Renal cortex interstitium (tissue), 15 donors: ENCODE measurements at places on chromosomes 6 and 20.

GRCh38 chr20:24406251-24406650 lies 63.2 kb upstream of the SYNDIG1 start:
- no peak for DNase-seq

DNA sequence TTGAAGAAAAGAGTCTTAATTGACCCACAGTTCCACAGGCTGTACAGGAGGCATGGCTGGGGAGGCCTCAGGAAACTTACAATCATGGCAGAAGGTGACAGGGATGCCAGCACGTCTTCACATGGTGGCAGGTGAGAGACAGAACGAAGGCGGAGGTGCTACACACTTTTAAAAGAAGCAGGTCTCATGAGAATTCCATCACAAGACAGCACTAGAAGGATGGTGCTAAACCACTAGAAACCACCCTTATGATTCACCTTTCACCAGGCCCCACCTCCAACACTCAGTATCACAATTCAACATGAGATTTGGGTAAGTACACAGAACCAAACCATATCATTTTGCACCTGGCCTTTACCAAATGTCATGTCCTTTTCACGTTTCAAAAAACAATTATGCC lies 20.9 kb downstream of the TAGAP start:
- no peak for DNase-seq

DNA sequence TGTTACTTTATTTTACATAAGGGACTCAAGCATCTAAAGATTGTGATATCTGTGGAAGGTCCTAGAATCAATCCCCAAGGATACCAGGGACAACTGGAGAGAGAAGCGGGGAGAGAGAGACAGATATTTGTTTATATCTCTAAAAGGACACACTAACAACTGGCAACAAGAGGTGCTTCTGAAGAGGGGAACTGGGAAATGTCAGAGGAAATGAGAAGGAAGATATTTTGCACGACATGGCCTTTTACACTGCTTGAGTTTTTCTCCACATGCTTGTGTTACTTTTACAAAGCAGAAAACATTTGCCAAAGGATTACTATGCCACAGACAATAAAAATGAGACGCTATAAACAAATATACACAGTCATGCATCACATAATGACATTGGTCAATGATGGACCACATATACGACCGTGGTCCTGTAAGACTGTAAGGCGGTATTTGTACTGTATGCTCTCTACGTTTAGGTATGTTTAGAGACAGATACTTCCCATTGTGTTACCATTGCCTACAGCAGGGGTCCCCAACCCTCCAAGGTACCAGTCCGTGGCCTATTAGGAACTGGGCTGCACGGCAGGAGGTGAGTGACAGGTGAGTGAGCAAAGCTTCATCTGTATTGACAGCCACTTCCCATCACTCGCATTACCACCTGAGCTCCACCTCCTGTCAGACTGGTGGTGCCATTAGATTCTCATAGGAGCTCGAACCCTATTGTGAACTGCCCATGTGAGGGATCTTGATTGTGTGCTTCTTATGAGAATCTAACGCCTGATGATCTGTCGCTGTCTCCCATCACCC lies 64.6 kb upstream of the PTPN1 start:
- no peak for DNase-seq

DNA sequence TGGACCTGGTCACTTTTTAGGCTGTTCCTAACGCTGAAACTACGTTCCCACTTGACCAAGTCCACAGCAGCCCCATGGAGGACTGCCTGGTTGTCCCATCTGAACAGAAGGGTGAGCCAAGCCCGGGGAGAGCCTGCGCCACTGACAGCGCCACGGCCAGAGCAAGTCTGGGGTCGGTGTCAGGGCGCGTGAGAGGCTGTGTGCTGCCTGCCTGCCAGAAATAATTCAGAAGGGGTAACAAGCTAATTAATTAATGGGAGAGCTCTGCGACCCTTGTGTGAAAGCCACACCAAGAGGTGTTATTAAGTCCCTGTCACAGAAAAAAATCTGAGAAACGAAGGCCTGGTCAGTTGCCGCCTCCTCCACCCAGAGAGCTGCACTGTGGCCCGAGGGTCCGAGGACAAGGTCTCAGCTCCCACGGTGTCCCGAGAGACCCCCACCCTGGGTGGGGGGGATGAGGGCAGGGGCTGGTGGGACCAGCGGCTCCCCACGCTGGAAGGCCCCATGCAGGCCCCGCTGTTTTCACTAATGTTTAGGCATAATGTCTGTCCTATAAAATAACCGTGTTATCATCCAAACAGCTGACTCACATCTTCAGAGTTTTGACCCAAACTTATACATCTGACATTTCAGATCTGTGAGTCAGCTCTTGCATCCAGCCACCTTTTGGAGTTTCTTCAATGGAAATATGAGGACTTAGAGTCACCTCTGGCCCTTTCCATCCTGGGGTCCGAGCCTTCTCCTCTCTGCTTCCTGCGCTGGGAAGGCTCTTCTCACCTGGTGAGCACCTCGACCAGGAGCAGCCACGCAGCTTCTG lies 58.5 kb downstream of the DLL1 start:
- DNase-seq = no peak

DNA sequence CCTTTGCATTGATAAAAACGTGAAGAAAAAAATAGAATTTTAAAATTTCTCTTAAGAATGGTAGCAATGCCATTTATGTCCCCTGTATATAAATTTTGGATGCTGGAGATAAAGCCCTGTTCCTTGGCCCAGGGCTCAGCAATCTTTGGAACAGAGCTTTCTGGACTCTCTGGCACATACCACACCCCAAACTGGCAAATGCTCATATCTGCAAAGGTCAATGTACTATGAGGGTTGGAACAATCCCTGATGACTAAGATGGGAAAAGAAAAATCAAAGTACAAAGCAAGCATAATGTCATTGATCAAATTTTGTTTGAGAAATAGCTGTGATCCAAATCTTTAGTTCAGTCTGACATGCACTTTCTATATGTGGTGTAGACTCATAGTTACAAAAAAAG lies 158.1 kb upstream of the HCRTR2 start:
- DNase-seq = no peak

GRCh38 chr6:118283766-118284165 lies 264.3 kb upstream of the PLN start:
- no peak for DNase-seq

DNA sequence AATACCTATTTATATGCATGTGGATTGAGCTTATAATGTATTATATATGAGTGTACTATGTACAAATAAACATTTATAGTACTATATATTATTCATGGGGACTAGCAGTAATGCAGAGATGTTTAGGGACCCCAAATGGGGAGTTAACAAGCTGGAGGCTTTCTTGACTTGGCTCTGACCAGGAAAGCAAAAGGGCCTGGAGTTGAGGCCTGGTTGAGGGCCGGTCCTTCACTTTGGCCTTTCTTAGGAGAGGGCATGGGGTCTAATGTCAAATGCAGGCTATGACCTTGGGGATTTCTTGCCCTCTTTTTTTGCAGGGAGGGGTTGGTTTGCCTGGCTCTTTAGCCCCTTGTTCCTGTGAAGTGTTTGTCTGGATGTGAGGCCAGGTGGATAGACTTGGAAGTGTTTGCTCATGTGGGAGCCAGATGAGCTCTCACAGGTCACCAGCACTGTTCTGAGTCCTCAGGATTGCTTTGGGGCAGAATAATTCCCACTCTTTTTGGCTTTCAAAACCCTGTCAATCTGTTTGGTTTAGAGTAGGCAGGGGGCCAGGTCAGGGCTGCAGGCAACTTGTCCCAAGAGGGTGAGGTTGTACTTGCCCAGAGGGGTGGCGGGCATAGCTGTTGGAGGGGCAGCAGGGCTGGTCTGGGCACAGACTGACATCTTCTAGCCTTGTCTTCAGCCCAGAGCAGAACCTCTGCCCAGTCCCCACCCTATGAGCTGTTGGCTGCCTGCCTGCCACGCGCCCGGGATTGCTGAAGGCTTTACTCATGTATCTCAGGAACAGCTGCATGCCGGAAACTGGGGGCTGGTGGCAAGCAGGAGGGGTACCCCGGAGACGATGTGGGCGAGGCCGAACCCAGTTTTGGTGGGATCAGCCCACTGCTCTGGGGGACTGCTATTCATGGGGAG lies 14.6 kb downstream of the TJAP1 start:
- DNase-seq = no peak

DNA sequence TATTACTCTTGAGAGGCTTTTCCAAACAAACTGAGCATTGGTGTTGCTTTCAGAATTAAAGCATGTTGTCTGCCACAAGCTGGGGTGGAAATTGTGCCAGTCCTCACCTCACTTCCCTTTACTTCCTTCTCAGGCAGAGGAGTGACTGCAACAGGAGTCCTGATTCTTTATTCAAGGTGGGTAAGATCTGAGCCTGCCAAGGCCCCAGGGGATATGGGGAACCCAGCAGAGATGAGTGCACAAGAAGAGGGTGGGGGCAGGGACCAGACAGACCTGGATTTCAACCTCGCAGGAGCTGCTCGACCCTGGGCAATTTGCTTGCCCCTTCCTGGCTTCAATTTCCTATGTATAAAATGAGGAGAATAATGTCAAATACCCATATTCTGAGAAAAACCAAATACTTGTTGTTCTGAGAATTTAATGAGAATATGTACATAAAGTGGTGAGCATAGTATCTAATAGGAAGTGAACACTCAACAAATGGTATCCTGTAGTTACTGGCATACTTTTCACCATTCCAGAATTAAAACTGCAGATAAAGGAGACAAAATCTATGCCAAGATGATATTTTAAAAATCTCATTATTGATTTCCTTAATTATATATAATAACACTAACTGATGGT lies 17.8 kb downstream of the MAN1A1 start:
- no peak for DNase-seq

DNA sequence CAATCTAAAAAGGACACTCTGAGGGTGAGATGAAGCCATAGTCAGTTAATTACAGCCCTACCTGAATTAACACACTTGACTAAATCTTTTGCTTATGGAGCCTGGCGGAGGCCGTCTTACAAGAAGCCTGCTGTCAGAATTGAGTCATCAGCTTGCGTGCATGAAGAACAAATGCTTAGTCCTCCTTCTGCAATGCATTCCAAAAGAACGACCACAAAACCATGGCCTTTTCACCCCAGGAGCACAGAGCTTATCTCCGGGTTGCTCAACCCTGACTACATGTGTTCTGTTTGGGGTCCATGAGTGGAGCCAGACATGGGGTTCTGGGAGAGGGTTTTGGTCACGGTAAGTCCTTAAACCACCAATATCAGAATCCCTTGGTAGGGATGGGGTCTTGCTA lies 318.1 kb downstream of the CLIC5 start:
- no peak for DNase-seq

DNA sequence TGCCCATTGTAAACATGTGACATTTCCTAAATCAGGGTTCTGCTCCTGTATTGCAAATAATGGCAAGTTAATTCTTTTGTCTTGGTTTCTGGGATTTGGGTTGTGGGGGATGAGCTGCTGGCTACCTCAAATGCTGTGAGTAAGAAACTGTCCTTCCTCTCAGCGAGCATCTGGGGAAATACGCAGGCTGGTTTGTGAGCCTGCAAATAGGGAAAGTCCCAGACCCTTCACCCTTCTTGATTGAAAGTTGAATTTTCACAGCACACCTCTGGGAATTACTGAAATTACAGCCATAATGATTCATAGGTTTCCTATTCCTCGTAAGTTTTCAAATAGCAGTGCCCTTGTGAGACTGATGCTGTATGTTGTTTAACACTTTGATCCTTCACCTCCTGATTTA lies 138.1 kb downstream of the TBXT start:
- DNase-seq = no peak

- no peak for DNase-seq
These were observed 150.2 kb downstream of the LRFN2 start for GRCh38 chr6:40436685-40437604.

DNA sequence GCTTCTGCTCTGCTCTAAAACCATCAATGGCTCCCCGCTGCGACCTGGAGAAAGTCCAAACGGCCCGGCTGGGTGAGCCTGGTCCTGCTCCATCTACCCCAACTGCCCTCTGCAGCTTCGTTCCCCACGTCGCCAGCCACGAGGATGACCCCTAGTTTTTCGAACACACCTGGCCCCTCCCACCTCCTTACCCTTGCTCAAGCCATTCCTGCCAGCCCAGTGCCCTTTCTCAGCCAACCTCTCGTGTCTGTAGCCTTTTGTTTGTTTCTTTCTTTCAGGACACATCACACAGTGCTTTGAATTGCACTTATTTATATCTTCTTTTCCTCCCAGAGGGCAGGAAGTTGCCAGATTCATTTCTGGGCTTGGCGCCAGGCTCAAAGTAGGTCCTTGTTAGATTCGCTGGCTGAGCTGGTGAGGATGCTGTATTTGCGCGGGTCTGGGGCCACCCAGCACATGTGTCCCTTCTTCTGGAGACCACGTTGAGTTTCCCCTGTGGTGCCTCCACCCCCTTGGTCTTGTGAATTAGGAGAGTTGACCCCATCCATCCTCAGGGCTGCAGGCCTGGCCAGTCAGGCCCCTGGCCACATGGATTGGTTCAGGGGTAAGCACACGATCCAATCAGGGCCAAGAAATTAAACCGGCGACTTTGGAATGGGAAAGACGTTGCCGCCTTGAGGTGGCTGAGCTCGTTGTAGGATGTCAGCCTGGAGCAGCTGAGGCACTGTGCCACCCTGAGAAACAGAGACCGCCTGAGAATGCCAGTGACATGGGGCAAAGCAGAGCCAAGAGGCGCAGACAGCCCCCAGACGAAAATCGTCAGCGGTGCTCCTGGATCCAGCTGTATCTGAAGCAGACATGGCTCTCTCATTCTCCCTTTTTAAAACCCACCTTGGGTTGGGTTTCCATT lies 156.0 kb downstream of the CEBPB start:
- no peak for DNase-seq

DNA sequence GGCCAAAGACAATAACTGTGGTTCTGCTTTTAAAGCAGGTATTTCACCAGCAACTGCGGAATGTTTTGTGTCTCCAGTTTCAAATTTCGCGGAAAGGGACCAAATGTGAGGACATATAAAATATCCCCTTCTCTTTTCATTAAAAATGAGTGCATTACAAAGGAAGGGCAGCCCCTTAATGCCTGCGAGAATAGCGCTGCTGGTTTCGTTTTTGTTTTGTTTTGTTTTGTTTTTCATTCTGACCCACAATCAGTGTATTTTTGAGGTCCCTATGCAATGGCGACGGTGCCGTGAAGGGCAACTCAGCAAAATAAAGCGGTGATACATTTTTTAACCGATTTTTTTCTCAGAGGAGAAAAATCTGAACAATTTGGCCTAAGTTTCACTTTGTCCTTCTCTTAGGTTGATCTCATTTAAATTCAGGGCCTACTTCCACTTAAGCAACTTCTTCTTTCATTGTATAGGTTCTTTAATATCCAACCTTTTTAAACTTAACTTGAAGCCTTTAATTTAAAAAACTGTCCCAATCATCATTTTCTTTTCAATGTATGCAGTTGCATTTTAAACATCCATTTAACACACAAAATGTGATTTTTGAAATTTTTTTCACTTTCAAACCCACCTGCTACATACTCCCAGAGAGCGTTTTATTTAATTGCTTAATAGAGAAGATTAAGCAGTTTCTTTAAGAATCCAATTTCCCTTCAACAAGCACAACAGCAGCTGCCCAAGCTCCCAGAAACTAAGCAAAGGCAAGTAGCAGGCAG lies 2.9 kb upstream of the HIVEP2 start:
- DNase-seq = no peak
